ENCODE measurements at places on chromosomes 6 and 20.

DNA sequence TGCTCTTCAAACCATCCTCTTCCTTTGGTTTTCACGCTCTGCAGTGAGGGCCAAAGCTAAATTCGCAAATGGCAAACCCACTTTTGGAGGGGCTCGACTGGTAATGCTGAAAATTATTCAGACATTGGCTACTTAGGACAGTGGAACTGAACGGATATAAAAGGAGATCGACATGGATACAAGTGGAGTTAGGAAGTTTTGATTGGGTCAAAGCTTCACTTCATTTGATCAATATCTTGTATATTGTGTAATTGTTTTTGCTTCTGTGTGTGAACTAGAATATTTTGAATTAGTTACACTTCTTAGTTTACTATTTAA lies 1.2 kb downstream of the FAM8A1 start:
- no peak for DNase-seq

DNA sequence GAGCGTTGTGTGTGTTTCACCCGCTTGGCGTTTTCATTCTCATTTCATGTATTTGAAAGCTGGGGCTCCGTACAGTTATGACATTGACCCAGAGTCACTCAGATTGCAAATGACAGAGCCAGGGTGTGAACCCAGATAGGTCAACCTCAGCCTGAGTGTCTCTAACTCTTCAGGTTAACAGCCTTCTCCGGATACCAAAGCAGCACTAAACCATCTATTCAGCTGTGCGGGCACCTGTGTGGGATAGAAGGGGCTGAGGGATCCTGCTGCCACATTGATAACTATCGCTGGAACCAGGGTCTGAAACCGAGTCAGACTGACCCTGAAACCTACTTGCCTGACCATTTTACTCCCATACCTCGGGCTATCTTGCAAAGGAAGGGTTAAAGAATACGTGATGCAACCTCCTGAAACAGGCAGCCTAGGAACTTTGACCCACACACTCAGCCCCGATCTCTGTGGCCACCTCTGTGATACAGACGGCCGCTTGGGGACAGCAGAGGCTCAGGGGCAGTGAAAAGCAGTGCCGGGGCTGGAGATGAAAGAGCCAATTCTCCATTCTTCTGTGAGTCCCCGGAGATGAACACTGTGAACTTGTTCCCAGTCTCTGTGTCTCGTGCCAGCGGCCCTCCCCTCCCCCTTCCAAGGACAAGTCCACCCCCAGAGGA lies 233.5 kb upstream of the QKI start:
- DNase-seq, result peak; percentile 13

DNA sequence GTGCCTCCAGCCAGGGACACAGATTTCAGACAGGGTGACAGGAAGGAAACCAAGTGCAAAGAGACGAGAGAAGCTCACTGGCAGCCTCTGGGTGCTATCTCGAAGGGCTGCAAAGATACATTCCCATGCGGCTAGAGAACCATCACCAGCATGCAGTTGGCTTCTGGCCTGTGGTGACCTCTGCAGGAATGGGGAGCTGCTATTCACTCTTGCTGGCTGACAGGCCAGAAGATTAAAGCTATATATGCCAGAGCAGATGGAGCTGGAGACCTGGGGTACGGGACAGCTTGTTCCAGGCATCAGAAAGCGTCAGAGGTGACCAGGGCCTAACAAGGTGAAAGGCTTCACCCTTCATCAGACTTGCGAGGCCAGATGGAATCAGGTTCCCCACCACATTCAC lies 20.0 kb downstream of the MAP1LC3A start:
- no peak for DNase-seq

DNA sequence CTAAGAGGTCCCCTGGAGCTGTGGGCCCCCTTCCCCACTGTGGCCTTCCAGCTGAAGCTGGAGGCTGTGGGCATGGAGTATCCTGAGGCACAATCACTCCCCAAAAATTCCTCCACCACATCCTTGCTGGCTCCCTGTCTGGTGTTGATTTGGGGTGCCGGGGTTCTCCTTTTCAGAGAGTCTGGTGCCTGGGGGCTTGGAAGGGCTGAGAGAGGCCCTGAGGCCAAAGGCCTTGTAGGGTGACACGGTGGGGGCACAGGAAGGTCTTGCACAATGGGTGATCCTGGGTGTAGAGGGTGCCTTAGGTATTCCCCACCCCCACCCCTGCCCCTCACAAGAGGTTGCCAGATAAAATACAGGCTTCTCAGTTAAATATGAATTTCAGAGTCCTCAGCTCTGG lies 33.2 kb upstream of the VEGFA start:
- no peak for DNase-seq

DNA sequence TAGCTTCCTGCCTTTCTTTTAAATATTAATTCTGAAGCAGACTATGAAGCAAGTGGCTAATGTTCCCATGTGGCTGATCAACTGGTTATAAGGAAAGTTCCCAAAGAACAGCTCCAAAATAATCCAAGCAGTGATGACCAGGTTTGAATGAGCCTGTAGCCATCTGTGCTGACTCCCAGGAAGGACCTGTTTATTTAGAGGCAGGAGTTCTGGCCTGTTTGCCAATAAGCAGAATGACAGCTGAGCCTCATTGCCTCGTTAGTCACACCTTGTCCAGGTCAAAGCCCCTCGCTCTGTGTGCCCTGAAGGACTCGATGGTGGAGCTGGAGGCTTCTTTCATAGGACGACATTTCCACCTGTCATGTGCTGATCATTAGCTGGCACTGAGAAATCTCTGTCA lies 97.4 kb downstream of the TMEM170B start:
- no peak for DNase-seq

DNA sequence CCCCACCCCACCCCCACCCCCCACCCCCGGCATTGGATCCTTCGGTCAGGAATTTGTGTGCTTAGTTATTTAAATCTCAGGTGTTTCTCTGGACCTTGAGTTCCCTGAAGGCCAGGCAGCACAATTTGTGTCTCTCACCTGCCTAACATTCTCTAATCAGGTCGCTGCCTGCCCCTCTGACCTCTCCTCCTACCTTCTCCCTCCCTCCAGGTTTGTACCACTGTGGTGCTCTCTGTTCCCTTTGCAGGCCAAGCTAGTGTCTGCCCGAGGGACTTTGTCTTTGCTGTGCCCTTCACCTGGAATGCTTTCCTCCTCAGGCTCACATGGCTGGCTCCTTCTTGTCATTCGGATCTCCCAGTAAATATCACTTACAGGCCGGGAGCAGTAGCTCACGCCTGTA lies 131.4 kb upstream of the SLC2A12 start:
- DNase-seq, result no peak

- DNase-seq, result no peak
Measured at GRCh38 chr6:131419702-131420101, 153.3 kb upstream of the ARG1 start.

DNA sequence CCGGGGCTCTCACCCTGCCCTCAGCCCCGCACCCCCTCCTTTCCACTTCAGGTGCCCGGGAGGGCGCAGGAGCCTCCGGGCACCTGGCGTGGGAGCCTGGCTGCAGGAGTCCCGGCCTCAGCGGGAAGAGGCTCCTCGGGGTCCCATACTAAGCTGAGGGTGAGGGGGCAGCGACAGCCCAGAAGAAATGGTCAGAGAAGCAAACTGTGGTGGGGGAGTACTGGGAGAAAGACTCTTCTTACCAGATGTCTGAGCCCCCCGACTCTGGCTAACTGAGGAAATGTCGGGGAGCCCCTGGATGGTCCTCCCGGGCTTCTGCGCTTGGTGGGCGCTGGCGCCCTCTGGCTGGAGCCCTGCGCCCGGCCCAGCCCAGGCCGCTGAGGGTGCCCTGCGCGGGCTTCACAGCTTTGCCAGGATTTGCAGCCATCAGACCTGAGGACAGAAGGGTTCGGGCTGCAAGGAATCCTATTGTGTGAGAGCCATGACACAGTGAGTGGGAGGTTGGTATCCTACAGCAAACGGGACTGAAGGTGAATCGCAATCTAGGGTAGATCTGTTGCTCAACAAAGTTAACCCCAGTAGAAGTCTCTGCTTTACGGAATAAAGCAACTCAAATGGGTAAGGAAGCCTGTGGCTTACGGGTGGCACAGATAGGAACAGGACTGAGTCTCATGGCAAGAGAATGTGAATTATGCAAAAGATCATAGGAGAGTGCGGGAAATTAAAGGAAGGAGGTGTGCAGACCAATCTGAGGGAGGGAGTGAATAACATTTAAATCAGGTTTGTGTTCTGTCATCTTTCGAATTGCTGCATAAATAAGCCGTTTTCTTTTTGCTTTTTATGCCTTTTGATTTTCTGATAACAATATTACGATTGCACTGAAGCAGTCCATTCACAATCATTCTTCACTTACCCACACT lies 639 bp upstream of the RCAN2 start:
- no peak for DNase-seq

- no peak for DNase-seq
Measured at GRCh38 chr6:111727802-111728201, 122.1 kb upstream of the TRAF3IP2 start.

GRCh38 chr6:25202504-25202903 lies 76.7 kb upstream of the CARMIL1 start:
- DNase-seq, result no peak

DNA sequence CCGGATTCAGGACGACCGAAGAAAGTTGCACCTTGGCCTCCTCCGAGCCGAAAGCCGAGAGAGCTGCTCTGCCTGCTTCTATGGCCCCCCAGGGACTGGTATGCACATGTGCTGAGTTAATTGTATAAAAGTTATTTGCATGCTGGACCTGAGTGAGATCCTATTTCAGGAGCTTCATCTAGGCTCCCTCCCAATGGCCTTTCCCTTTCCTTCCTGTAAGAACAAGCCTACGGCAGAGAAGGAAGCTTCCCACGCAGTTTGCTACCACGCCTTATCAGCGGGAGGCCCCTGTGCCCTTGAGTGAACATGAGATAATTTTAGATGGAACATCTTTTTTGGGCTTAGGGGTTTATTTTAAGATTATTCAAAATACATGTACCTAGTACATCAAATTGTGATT lies 65.9 kb downstream of the RIN2 start:
- DNase-seq, result no peak

DNA sequence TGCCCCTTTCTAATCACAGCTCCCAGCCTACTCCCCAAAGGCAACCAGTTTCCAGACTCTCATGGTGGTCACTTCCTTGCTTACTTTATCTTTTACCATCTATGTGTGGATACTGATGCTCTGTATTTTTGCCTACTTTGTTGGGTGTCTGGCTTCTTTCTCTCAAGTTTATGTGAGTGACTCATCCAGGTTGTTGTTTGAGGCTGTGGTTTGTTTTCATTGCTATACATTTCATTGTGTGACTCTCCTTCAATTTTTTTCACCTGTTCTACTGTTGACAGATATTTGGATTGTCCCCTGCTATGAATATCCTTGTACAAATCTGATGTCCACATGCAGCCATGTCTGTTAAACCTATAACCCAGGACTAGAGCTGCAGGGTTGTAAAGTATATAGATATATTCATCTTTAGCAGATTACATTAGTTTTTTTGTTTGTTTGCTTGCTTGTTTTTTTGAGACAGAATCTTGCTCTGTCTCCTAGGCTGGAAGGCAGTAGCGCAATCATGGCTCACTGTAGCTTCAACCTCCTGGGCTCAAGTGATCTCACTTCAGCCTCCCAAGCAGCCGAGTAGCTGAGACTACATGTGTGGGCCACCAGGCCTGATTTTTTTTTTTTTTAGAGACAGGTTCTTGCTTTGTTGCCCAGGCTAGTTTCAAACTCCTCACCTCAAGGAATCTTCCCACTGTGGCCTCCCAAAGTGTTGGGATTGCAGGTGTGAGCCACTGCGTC lies 72.9 kb upstream of the EEF1E1 start:
- DNase-seq, result no peak

GRCh38 chr6:44009425-44010321 lies 117.6 kb downstream of the MRPL14 start:
- no peak for DNase-seq

- peak; percentile 17 for DNase-seq
Measured at GRCh38 chr6:28383235-28384142, 16.1 kb downstream of the ZSCAN12 start.

- DNase-seq, result no peak
Measured at GRCh38 chr6:129239825-129240491, 357.0 kb downstream of the LAMA2 start.

DNA sequence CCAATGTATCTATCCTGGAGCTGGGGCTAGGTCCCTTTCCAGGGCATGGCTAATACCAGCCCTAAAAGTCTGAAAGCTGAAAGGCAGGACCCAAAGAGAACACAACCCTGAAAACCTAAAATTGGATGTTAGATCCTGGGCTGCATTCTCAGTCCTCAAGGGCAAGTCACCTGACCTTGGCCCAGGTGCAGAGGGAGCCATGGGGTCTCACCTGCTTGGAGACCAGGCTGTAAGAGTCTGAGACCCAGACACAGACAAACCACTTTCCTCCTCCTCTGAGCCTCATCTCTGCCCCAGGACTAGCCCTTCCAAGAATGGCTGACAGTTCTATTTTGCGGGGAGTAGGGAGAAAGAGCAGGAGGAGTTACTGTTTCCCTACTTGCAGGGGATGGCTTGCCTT lies 60.0 kb downstream of the EFCAB8 start:
- no peak for DNase-seq

DNA sequence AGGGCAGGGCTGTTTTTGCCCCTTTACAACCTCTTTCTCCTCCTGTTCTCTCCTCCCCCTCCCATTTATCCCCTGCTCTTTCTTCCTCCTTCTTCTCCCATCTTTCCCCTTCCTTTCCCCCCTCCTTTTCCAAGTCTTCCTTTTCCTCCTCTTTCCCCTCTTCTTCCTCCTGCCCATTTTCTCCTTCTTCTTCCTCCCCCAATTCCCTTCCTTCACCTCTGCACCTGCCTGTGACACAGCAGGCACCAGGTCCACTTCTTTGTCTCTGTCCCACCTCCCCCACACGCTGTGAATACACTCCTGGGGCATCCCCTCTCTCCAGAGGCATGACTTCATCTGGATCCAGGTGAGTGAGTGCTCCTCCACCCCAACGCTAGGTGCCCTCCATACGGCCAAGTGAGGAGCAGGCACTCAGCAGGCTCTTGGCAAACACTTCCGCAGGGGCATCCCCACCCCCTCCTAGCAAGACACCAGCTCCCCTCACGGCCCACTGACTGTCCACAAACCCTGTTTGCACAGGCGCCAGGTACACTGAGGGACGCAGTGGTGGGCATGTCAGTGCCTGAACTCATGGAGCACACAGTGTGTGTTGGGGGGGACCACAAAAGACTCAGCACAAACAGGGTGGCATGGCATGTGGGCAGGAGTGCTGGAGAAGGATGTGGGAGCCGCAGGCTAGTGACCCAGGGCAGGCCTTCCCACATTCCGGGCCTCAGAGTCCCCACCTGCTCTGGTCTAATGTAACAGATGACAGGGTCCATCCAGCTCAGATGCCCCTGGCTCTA lies 10.7 kb upstream of the TLDC2 start:
- no peak for DNase-seq
